ENCODE measurements at places on chromosomes 6 and 20. TPM values are rescaled to one million over a fixed set of nuclear protein-coding genes. Genes with fewer than 3 reads are reported as not detected.

The SMLR1 gene
- total RNA-seq = not detected

The TFAP2C gene
- total RNA-seq = 0.42 TPM

The BANF2 gene
- total RNA-seq = 0.14 TPM

The GABRR1 gene
- under 0.01 TPM for total RNA-seq

The ADAT2 gene
- total RNA-seq = 5.1 TPM

The GNAS gene
- total RNA-seq = 434 TPM

The TRAPPC3L gene
- total RNA-seq = 0.14 TPM

The PLTP gene
- 146 TPM for total RNA-seq
